Right lobe of liver (tissue), 6 donors: ENCODE measurements at places on chromosomes 4 and X. TPM values are rescaled to one million over a fixed set of nuclear protein-coding genes. Genes with fewer than 3 reads are reported as not detected.

The NXF2B gene
- total RNA-seq, result 0.12 TPM

The RASSF6 gene
- total RNA-seq, result 0.51 TPM

The SLC26A1 gene
- 27.4 TPM for total RNA-seq

The RAI2 gene
- total RNA-seq, result 2.8 TPM

The MAGEB1 gene
- not detected for total RNA-seq

The LDB2 gene
- total RNA-seq, result 26.6 TPM

The AR gene
- 77.5 TPM for total RNA-seq

The HMGN5 gene
- 5.1 TPM for total RNA-seq

The FAM114A1 gene
- 72.9 TPM for total RNA-seq

The TIGD2 gene
- total RNA-seq, result 16.8 TPM

The PALLD gene
- 25.5 TPM for total RNA-seq

The MAD2L1 gene
- 0.86 TPM for total RNA-seq

The ARSJ gene
- total RNA-seq, result 1.0 TPM

The CXorf49 gene
- total RNA-seq, result not detected

The DGAT2L6 gene
- not detected for total RNA-seq

The RAB40AL gene
- total RNA-seq, result 0.39 TPM

The CNGA1 gene
- total RNA-seq, result 9.5 TPM

The SOWAHB gene
- 17.3 TPM for total RNA-seq

The BST1 gene
- 3.5 TPM for total RNA-seq

The CT45A3 gene
- total RNA-seq, result not detected

The SPANXB1 gene
- total RNA-seq, result not detected

The RTL3 gene
- not detected for total RNA-seq

The XAGE1B gene
- total RNA-seq, result not detected
